ENCODE measurements at places on chromosomes 5 and 9.

DNA sequence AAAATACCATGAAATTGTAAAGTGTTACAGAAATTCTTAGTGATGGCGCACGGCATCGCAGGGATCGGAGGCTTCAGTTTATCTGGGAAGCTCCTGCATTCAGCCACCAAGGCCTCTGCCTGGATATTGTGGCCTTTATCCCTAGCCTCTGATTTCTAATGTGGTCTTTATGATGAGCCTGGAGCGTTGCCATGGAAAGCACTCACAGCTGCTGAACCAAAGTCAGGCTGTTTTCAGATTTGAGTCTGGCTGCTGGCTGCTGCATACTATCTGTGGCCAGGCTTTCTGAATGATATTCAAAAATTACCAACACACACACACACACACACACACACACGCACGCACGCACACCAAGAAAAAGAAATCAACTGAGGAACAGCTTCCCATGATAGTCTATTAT lies 101.1 kb upstream of the ZNF366 start:
- no peak for DNase-seq

GRCh38 chr5:178292826-178293205 lies 60.2 kb upstream of the PHYKPL start:
- DNase-seq, result no peak

GRCh38 chr9:137506702-137507171 lies 43.5 kb downstream of the PNPLA7 start:
- DNase-seq, result no peak

GRCh38 chr5:10518347-10518746 lies 45.5 kb upstream of the ANKRD33B start:
- no peak for DNase-seq

DNA sequence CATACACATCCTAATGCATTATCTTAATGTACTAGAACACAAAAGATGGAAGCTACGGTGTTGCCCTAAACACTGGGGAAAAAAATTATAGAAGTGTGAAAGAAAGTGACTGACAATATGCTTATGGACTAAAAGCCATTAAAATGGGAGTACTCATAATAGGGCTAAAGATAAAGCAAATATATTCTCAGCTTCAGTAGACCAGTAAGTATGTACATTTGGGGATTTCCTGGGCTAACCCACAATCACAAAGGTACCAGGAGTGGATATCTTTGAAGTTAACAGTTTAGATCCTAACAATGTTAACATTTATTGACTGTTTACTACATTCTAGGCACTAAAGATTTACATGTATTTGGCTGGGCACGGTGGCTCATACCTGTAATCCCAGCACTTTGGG lies 36.9 kb downstream of the PTGER4 start:
- no peak for DNase-seq

DNA sequence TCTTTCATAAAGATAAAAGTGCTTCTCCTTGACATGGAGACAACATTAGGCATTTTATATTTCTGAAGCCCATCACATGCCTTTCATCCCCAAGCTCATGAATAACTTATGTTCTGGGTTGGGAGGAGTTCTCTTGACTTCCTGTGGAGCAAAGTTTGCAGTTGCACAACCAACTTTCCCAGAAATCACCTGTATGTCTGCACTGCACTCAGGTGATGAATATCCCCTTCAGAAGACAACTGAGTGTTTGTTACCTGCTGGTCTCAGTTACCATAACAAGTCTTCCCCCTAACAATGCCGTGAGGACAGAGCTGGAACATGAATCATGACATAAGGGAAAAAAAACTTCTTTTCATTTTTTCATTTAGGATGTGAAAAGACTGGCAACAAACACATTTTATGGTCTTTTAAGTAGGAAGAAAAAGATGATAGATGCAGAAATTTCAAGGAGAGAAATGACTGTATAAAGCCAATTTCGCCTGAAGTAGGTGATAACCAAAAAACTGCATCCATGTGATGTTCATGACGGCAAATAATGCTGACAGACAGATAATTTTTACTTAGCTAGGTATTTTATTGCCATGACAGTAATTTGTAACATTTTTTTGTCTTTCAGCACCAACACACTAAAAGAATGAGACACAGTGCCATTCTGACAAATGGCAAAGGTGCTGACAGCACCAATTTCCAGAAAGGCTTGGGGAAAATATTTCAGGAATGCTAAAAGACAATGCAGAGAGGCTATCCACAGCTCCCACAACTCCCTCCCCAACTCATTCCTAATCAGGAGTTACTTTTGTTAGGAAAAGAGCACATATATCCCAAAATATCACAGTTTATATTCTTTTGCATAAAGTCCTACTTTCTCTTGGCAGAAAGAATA lies 656.3 kb downstream of the PRELID2 start:
- DNase-seq, result no peak

- DNase-seq, result no peak
These were observed 83.0 kb upstream of the IL33 start for GRCh38 chr9:6132650-6133049.

DNA sequence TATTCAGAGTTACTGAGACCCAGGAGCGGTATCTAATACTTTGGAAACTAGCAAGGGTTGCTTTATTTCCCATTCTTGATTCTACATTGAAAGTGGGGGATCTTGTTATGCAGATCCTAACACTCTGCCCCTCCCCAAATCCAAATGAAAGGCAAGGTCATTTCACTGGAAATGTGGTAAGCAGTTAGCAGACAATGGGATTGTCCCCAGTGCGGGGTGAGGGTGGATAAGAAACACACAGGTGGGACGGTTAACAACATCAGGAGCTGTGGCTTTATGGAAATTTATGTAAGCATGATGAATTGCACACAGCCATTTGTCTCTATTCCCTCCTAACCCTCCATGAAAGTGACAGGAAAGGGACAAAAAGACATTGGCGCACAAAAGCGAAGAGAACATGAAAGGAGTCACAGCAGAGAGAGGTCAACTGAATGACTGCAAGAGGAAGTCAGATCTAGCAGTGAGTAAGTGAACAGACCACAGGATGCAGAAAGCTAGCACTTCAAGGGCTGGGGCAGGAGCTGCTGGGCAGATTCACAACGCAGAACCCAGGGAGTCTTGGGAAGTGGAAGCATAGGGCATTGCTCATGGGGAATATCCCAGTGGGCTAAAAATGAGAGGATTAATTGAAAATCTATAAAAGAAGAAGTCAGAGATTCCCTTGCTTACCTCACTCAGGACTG lies 184.4 kb downstream of the HSD17B3 start:
- no peak for DNase-seq

- no peak for DNase-seq
These were observed 267.5 kb upstream of the TMEM161B start for GRCh38 chr5:88536146-88536545.

DNA sequence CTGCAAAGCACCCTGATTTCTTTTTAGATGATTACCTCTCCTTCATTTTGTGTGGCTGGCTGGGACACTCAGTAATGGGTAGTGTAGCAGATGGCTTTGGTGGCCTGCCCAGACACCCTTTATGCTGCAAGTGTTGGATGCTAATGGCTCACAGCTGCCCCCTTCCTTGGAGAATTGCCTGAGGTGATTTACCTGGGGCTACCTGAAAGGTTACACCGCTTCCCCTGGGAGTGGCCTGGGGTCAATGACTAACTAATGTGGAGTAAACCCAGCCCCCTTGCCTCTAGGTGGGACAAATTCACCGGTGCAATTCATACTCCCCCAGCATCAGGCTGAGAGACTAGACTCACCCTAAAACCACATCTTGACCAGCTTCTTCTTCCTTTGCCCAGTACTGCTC lies 23.5 kb upstream of the HAND1 start:
- DNase-seq, result no peak

DNA sequence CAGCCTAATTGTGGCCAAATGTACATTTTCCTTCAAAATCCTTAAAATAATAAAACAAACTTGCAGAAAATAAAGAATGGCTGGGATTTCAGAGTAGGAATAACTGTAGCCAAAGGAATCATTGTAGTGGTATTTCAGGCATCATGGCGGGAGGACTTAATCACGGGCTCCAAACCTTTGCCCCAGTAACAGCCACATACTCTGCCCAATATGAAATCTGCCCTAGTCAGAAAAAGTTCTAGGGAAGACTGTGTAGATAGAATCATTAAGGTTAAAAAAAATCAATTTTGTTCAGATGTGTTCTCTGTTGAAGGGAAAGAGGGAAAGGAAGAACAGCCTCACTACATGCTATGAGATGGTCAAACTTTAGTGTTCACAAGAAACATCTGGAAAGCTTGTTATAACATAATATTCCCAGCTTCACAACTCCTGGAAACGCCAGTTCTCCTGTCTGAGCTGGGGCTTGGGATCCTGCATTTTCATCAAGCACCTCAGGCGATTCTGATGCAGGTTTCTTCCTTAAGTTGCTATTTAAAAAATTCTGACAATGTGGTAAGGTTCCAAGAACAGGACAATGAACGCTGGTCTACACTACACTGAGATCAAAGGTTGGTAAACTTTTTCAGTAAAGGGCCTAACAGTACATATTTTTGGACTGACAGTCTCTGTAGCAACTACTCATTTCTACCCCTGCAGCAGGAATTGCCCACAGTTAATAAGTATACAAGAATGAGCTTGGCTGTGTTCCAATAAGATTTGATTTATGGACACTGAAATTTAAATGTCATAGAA lies 87.9 kb downstream of the CEMIP2 start:
- no peak for DNase-seq

DNA sequence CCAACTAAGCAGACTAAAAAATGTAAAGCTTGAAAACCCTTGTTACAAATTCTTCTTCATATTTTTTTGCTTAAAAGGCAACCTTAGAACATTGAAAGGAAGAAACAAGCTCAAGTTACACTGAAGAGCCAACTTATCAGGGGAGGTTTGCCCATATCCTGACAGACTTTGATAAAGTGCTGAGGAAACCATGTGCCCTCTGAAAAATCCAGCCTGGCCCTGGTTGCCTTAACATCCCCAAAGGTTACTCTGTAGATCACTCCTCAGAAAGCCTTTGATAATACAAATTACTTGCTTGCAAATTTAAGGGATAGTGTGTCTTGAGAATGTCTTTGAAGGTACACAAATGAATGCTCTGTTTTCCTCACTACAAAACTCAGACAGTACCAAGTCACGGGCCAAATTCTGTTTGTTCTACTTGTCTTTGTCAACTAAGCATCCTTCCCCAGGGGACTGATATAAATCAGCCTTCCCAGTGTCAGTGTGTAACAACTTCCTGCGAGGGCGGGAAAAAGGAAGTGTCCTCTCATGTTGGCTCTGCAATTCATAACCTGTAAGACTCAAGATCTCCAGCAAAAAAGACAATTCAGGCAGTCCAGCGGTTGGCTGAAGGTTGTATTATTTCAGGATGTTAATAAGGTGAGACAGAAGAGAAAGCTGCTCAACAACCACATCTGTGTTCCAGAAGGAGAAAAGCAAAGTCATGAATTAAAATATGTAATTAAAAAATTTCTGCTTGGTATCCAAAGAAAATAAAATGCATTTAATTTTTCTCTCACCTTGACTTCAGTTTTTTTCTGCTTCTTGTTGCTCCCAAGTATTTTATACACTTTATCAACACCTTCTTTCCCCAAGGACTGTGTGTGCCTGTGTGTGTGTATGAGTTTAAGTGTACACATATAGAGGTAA lies 199.9 kb downstream of the PIK3R1 start:
- no peak for DNase-seq

DNA sequence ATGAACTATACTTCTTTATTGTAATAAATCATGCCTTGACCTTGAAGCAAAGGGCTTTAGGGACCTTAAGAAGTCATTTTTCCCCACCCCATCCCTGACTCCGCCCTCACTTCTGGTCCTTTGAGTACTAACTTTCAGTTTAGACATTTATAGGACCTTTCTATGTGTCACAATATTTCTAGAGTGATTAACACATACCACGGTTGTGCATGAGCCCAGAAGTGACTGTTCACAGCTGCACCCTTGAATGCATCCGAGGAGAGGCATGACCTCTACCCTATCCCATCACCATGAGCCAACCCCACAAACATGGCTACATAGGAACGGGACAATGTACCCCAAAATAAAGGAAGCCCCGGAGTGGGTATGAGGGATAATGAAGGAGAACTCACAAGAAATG lies 160.3 kb downstream of the HSD17B3 start:
- DNase-seq, result no peak

- DNase-seq, result no peak
These were observed 4.6 kb upstream of the SUSD3 start for GRCh38 chr9:93053781-93054331.

- no peak for DNase-seq
These were observed 42.6 kb downstream of the PSIP1 start for GRCh38 chr9:15468145-15468544.

DNA sequence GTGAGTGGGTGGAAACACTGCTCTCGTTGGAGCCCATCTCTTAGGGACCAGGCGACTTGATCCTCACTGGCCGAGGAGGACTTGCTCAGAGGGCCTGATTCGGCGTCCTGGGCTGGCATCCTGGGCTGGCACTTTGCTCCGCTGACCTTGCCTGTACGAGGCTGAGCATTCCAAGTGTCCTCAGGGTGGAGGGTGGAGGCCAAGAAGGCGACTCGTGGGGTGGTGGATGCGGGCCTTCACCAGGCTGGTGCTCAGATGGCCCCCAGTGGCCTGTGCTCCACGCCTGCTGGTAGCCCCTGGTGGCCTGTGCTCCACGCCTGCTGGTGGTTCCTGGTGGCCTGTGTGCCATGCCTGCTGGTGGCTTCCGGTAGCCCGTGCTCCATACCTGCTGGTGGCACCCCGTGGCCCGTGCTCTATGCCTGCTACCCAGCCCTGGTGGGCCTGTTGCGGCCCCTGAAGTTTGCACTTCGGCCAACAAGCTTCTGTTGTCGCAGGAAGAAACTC lies 42.9 kb downstream of the PHF2 start:
- DNase-seq, result no peak

DNA sequence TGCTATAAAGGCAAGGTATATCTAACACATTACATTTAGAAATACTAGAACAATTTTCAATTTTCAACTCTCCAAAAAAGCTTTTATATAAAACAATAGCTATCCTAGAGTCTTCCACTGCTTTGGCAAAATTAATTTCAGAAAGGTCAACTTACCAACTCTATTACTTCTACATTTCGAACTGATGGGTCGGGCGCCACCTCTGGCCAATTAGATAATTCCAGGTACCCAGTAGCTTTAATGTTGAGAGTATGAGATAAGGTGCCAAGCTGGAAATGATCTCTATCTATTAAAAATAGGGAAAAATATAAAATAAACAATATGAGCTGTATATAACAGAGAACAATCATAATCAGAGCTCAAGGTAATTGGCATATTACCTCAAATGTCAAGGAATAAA lies 166.6 kb downstream of the AP3B1 start:
- no peak for DNase-seq

DNA sequence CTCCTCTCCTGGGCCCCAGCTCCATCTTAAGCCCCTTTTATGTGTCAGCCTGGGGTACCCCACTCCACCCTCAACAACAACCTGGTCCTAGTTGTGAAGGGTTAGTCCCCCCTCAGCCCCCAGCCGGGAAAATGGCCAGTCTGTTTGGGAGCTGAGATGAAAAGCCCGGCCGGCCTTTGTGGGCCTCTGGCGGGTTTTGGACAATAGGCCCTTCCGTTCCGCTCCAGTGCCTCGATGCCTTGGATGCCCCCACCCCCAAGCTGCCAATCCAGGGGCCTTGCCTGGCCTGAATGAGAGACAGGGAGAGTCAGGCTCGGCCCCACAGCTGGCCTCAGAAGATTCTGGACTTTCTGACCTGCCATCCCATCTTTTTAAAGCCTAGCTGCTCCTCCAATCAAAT lies 9.2 kb downstream of the CNTFR start:
- no peak for DNase-seq
